ENCODE measurements at places on chromosomes 7 and 10.

DNA sequence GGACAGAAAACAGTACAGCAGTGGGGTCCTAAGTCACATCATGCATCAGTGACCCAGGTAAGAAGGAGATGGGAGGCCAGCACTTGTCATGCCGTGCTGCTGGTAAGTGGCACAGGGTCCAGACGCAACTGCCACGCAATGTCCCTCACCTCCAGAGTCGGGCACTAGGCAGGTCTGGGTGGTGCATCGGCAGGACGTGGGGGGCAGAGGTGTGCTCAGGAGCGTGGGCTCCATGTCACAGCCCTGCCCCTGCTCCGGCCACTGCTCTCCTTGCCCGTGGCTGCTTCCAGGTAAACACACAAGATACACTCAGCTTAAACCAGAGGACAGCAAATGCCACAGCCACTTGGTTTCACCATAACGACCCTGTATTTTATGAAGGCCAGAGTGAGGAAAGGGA lies 47.3 kb downstream of the COBL start:
- no peak for DNase-seq

GRCh38 chr10:62166331-62167131 lies 102.1 kb downstream of the RTKN2 start:
- DNase-seq, result no peak

GRCh38 chr7:92614660-92615174 lies 24.5 kb upstream of the FAM133B start:
- DNase-seq, result no peak

DNA sequence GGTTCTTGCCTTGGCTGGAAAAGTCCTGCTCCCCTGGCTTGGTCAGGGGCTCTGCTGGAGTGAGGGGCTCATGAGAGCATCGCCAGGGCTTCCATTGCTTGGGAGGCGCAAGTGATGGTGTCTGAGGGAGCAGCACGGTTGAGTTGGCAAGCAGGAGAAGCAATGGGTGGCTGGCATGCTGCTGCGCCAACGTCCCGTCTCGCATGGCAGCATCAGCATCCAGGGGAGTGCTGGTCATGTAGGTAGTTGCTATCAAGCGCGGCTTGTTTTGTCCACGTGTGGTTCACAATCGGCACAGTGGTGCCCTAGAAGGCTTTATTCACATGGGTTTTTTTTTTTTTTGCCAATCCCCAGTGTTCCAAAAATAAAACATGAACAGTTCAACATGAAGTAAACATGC lies 3.8 kb downstream of the PYROXD2 start:
- DNase-seq, result no peak

DNA sequence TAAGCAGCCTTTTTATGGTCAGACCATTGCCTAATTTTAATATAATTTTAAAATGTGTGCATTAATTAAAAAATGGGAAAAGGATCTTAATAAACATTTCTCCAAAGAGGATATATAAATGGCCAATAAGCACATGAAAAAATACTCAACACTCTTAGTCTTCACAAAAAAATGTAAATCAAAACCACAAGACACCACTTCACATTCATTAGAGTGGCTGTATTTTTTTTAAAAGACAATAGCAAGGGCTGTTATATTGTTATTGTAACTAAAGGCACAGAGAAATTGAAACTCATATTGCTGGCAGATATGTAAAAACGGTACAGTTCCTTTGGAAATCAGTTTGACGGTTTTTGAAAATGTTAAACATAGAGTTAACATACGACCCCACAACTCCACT lies 3.2 kb upstream of the CROT start:
- no peak for DNase-seq

GRCh38 chr7:113267271-113267670 lies 148.9 kb upstream of the SMIM30 start:
- DNase-seq, result no peak

- no peak for DNase-seq
These were observed 237.5 kb upstream of the MKLN1 start for GRCh38 chr7:131090188-131090587.

- no peak for DNase-seq
These were observed 524.8 kb upstream of the TPK1 start for GRCh38 chr7:145360511-145361100.

DNA sequence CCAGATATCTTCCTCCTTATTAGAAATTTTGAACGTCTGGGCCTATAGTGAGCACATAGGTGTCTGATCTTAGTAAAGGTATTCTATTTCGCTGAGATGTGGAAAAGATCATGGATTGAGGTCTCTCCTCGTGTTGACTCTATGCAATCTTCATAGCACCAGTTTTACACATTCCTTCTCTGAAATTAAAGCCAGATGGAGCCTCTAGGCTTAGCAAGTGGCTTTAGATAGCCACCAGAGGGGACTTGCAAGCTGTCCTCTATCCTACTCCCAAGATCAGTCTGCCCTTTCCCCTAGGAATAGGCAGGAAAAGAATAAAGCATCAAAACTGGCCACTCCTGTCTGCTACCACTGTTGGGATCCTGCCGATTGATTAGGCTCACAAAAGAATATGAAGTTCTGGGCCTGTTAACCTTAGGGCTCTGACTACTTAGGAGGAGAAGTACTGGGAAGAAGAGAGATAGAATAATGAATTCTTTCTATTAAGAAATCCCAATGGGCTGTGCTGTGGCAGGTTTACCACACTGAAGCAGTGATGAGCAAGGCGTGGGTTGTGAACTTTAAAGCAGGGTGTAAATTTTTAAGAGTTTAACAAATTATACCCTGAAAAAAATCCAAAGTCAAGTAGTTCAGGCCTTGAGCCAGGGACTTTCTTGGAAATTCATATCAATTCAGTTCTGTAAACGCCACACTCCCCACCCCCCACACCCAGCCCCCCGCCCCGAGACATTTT lies 2.2 kb upstream of the STRIP2 start:
- no peak for DNase-seq

DNA sequence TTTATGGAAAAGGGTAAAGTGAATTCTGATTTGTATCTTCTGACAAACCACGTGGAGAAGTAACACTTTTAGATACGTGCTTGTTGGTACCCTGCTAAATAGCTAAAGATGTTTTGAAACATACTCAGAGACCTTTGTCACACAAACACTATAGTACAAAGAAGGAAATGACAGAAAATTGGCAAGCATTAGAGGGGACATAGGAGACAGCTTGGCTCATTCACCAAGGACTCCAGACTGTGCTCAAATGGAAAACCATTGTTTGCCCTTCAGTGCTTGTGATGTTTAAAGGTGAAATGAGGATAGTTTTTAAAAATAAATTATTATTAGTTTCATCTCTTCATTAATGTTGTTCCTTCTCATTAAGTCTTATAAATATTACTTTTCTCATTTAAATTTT lies 34.0 kb upstream of the CD36 start:
- DNase-seq, result no peak

- DNase-seq, result no peak
These were observed 86.4 kb downstream of the ADAM12 start for GRCh38 chr10:126301701-126302475.

DNA sequence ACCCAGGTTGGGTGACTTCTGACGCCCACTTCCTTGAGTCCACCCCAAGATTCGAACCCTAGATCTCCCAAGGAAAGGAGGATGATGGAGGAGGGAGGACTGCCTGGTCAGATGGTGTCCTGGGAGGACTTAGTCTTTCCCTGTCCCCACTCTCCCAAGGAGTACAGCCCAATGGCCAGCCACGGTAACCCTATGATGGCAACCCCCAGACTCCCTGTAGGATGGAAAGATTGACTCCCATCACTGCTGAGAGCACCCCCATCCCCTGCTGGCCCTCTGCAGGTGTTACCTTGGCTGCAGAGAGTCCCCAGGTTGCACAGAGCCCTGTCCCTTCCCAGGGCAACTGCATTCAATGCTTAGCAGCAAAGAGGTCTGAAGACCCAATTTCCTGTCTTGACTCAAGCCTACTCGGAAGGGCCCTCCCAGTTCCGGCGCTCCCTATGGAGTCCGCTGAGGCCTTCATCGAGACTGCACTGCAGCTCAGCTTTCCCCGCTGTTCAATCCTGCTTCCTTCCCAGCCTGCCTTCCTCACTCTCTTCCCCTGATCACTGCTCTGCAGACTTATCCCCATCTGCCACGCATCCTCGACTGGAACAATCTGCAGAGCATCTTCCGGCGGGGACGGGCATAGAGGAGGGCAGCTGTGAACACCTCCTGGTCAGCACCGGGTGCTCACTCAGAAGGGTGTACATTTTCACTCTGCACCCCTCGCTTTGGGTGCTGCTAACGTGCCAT lies 50.8 kb upstream of the OCM2 start:
- DNase-seq, result no peak

DNA sequence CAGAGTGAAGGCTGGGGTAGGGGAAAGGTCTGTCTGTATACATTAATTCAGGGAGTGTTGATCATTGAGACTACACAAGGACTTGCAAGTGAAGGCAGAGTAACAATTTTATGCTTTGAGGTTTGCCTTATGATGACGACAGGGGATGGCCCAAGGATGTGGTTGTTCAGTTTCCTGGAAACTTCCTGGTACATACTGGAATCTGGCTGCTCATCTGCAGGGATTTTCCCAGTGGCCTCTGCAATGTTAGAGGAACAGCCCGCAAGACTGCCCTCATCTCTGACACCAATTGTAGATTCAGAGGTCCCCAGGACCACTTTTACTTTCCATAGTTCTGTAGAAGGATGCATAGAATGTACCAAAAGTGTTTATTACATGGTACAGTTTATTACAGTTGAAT lies 189.6 kb downstream of the TMEM178B start:
- DNase-seq, result no peak

DNA sequence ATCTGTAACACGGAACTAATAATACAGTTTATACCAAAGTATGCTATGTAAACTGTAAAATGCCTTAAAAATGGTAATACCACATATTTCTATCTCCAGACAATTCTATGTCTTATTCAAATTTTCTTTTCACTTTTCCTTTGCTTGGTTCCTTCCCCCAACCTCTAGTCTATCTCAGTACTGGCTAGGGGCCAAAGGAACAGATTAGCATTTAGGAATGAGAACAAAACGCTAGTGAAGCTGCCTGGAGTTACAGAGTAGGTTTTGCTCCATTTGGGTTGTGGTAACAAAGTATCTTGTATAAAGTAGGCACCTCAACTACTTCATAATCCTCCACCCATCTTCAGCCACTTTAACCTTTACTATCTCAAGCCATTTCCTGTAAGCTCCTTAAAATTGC lies 94.1 kb downstream of the HBP1 start:
- DNase-seq, result no peak

- no peak for DNase-seq
These were observed 24.2 kb upstream of the PRR15 start for GRCh38 chr7:29539471-29539870.

DNA sequence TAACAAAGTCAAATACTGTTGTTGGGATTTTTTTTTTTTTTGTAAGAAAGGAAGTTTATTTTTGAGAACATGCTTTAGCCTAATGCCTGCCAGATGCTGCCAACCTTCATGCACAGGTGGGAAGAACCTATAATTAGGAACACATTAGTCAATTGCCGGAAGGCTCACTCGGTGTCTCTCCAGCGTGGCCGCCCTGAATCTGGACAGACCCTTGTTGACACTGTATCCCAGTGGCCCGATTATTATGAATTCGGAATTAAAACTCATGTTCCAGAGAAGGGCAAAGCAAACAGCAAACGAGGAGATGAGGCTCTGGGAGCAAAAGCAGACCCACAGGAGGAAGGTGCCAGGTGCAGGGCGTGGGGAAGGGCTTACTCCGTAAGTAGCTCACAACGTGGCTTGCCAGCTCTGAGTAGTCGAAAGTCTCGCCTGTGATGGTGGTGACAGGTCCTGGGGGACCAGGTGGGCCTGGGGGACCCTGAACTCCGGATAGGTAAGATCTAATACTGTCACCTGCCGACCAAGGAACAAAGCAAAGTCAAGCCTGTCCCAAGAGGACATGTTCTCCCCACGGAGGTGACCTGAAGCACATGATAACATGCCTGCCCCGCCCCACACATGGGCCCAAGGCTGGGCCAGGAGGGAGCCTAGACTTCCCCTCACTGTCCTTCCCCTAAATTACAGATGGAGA lies 48.3 kb downstream of the COL17A1 start:
- no peak for DNase-seq

DNA sequence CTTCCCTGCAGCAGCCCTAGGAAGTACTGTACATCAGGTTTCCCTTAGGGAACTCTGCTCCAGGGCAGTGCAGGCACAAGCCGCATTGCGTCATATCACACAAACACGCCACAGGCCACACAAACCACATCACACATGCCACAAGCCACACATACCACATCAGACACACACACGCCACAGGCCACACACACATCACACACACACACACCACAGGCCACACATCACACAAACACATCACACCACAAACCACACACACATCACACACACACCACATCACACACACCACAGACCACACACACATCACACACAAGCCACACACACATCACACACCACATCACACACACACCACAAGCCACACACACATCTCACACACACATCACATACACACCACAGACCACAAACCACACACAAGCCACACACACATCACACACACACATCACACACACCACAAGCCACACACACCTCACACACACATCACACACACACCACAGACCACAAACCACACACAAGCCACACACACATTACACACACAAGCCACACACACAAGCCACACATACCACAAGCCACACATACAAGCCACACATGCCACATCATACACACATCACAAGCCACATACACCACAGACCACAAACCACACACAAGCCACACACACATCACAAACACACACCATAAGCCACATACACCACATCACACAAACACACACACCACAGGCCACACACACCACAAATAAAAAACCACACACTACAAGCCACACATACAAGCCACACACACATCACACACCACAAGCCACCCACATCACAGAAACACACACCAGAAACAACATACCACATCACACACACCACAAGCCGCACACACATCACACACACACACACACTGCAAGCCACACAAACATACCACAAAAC lies 53.4 kb downstream of the TMEM209 start:
- no peak for DNase-seq

DNA sequence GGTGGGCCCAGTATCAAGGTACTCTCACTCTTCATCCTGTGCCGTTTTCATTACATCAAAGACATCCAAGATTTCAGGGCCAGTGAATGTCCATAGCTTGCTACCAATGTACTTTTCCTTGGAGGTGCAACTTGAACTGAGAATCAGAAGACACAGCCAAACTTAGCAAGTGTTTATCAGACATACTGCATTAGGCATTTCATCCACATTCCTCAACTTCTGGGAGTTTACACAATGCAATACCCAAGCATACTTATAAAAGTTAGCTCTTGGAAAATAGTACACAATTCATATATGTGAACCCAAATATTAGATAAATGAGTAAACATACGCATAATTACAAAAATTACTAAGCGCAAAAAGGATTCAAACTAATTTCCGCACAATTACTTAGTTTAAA lies 216.3 kb upstream of the RHOBTB1 start:
- DNase-seq, result no peak

DNA sequence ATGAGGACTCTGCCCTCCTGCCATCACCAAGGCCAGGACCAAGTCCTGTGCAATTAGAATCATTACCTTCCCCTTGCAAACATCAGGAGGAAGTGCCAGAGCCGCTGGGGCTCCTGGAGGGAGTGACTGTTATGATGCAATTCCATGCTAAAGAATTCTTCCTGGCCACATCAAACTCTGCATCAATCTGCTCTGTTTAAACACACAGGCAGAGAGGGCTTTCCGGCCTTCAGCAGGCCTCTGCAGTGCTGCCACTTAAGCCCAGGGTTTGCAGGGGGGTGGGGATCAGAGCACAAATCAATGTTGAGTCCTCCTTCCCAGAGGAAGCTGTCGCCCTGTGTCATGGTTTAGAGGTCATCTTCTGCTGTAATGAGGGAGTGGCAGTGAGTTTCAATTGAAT lies 58.1 kb downstream of the CTBP2 start:
- DNase-seq, result no peak

All from activated CD4-positive, alpha-beta T cell treated with anti-CD3 and anti-CD28 coated beads, Interleukin-2, amount 50 U/mL, for 4 hours (primary cell).